Iris pigment epithelial cell (primary cell): ENCODE measurements at places on chromosomes 11 and 22.
A peak's percentile ranks its signal among the peaks of the same experiment; 100 is the strongest.

GRCh38 chr11:112367895-112368294 is 107.2 kb upstream of the PLET1 start:
- DNase-seq = no peak

DNA sequence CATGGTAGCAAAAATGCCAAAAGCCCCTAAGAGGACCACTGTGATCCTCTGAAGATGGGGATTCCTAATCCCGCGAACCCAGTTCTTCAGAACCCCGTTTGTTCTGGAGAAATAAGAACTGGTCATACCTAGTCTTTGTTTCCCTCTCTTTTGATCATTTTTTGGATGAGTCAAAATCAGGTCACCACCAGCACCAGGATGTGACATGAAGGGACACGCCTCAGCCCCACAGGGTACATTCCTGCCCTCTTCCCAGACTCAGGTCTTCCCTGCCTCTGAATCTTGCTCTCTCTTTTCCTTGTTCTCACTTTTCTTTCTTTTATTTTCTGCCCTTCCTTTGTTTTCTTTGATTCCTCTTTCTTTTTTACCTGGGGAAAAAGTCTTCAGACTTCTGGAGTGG is 14.6 kb upstream of the ANO1 start:
- no peak for DNase-seq

- no peak for DNase-seq
These were observed 36.4 kb upstream of the TREH start for GRCh38 chr11:118715837-118716260.

DNA sequence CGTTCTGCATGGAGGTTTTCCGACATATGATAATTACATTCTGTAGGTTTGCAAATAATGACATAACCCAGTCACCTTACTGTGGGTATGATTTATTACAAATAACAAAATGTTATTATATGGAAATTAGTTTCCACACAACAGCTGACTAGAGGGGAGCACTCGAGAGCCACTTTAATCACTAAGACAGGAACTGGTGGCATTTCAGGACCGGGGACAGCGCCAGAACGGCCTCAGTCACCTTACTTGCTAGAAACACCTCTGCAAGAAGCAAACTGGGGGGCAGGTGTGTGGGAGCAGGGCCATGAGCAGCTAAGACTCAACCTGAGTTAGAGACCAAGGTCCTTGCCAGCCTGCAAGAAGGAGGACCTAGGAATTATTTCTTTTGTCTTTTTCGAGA is 199.9 kb downstream of the DSCAML1 start:
- DNase-seq = peak; percentile 38

GRCh38 chr22:39868741-39869140 is 24.8 kb downstream of the ENTHD1 start:
- DNase-seq = no peak

DNA sequence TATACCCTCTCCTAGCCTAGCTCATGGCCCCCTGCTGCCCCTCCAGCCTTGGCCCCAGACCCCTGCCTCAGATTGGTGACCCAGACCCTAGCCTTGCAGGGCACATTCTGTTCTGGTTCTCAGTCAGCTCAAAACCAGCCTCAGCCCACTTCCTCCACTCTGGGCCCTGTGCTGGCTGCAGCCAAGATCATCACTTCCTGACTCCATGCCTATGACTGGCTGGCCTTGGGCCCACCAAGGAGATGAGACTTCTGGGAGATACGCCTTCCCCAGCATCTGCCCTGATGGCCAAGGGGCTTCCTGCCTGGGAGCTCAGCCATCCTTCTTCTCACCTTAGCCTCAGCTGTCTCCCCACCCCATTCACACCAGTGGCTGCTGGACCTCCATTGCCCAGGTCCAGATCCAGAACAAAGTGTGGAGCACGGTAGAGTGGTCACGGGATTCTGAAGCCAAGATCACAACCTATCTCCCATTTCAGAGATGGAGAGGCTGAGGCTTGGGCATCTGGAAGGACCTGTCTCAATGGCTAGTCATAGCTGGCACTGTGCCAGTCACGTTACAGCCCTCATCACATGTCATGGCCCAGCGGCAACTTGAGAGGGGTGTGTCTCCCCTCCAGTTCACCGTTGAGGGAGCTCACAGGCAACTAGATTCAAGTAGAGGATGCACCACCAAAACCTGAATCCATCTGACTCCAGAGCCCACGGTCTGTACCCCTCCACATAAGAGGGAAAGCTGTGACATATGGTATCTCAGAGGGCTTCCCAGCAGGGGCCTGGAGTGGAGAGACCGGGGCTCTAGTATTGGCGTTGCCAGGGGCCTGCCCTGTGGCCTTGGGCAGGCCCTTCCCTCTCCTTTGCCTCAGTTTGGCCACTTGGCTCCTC is 43.0 kb upstream of the KLHL35 start:
- peak; percentile 69 for DNase-seq

DNA sequence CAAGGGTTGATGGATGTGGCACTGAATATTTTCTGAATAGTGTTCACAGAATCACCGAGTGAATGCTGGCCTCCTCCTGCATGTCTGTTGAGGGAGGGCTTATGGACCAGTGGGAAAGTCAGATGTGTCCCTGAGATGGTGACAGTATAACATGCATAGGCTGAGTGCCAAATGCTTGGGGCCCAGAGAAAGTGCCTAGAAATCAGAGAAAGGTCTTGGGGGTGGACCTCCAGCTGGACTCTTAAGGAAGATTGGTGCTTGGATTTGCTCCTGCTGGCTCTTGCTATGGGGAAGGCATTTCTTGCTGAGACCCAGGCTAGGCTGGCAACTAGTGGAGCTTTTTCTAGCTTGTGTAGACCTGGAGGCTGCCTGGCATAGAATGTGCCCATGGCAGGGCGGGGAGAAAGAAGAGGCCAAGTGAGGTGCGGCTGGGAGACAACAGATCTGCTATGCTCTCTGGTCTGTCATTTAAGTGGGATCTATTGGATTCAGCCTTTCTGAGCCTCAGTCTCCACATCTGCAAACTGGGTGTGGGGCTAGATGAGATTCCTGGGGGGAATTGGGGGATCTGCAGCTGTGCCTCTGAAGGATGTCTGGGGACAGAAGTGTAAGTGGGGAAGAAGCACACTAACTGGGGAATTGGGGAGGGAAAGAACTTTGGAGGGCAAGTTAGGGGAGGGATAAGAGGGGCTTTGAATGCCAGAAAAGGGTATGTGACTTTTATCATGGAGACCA is 27.4 kb downstream of the ZNRF3 start:
- no peak for DNase-seq

GRCh38 chr22:29380032-29380781 is 8.2 kb downstream of the AP1B1 start:
- peak; percentile 31 for DNase-seq

- DNase-seq = peak; percentile 17
These were observed 907 bp downstream of the MCHR1 start for GRCh38 chr22:40679964-40680818.

DNA sequence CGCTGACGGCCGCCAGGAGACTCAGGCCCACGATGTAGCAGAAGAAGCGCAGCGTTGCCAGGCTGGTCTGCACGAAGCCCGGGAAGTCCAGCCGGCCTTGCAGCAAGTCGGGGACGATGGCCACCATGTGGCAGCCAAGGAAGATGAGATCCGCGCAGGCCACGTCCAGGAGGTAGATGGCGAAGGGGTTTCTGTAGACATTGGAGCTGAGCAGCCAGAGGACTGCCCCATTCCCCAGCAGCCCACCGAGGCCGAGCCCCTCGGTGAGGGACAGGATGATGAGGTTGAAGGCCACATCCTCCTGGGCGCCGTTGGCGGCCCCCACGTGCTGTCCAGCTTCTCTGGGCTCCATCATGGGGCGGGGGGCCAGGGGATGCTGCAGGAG is 3.8 kb downstream of the MRGPRE start:
- no peak for DNase-seq

DNA sequence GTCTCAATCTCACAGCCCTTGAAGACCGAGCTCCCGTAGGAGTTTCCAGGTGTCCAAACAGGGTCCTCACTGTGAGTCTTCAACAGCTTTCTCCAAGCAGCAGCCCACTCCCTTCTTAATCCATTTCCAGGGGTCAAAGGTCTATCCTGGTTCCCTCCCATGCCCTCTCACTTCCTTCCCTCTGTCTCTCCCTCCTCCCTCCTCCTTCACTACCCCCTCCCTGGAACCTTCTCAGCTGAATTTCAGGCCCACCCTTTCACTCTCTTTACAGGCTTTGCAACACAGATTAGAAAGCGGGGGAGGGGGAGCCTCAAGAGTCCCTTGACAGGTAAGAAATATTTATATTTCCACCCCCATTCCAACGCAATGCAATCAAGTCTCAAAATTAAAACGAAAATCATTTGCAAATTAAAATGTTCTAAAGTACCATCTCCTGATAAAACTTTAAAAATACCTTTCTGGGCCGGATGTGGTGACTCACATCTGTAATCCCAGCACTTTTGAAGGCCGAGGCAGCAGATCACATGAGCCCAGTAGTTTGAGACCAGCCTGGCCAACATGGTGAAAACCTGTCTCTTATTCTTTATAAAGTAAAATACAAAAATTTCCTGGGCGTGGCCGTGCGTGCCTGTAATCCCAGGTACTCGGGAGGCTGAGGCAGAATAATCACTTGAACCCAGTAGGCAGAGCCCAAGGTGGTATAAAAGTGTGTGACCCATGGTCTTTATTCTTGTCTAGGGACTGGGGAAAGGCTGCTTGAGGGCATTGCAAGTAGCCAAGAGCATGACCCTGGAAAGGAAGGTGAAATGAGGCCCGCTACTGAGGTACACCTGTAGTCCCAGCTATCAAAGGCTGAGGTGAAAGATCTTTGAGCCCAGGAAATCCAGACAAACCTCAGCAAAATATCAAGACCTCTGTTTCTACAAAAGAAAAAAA is 865 bp upstream of the ZNF280A start:
- DNase-seq = peak; percentile 55

GRCh38 chr22:37965940-37966664 is 12.6 kb downstream of the POLR2F start:
- peak; percentile 51 for DNase-seq

- peak; percentile 74 for DNase-seq
These were observed 222.5 kb downstream of the TBC1D22A start for GRCh38 chr22:46984751-46985506.

DNA sequence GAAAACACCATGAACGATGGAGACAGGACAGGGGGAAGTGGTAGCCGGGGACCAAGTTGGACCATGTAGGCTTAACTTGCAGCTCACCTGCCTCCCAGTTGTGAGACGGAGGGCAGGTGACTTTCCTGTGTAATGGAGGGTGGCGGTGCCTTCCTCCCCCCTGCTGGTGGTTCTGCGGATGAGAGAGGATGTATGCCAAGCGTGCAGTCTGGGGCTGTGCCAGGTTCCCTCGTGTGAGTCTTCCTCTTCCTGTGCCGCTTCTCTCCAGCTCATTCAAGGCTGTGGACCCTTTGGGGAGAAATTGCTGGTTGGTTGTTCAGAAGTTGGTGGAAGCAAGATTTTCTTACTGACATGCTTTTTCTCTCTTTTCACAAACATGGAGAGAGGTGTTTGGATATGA is 35.1 kb downstream of the MPPED1 start:
- no peak for DNase-seq

- no peak for DNase-seq
These were observed 13.0 kb upstream of the TUB start for GRCh38 chr11:8067929-8068575.

DNA sequence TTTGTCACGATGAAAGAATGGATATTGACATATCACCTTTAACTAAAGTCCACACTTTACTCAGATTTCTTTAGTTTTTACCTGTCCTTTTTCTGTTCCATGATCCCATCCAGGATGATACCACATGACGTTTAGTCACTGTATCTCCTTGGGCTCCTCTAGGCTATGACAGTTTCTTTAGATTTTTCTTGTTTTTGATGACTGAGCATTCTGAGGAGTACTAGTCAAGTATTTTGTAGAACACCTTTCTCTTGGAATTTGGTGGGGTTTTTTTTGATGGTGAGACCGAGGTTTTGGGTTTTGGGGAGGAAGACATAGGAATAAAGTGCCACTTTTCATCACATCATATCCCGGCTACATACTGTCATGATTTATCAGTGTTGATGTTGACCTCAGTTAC is 4.0 kb downstream of the LDHAL6A start:
- no peak for DNase-seq

DNA sequence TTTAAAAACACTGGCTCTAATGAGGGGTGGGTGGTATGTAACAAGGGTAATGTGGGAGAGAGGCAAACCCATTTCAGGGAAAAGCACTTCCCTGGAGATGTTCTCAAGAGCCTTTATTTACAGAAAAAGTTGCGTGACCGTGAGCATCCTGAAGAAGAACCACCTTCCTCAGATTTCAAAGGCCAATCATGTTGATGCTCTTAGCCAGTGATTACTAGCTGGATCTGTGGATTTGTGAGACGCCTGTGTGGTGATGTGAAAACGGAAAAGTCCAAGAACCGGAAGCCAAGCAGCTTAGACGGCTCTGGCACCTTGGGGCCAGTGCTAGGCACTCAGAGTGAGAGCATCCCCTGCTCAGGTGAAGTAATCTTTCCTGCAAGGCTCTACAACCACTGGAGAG is 12.6 kb upstream of the UBASH3B start:
- peak; percentile 36 for DNase-seq

GRCh38 chr11:126636911-126637794 is 281.7 kb downstream of the ST3GAL4 start:
- peak; percentile 5 for DNase-seq

DNA sequence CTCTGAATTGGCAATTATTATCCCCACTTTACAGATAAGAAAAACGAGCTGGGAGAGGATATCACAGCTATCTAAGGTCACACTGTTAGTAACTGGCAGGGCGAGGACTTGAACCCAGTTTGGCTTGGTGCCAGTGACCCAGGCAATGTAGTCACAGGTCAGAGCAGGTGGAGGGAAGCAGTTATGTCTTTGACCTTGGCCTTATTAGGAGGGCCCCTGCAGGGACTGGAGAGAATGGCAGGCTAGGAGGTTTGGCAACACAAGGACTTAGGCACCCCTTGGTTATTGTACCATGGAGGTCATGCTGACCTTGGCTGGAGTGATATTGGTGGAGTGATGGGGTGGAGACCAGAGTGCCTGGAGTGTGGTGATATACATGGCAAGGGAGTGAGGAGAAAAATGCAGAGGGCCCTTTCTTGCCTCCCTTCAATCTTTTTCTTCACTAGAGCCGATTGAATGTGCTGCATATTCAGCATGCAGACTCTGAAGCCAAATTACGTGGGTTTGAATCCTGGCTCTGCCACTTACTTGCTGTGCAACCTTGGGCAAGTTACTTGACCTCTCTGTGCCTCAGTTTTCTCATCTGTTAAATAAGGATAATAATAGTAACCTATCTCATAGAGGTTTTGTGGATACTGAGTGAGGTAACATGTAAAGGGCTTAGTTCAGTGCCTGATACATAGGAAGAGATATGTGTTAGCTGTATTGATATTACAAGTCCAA is 92.7 kb upstream of the TBCEL start:
- DNase-seq = no peak

DNA sequence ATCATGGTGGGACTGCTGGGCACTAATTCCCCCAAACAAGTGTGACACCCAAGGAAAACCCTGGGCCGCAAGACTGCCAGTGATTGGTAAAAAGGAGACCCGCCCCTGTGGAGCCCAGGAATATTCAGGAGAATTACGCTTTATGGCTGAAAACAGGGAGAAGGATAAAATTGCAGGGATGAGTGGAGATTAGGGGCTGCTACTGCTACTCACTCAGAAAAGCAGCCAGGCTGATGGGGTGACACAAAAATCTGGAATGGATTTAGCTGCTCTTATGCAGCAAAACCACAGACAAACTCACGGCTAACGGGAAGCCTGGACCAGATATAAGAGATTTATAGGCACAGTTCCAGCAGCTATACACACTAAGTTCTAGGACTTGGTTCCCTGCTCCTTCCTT is 4.4 kb upstream of the FBXO3 start:
- DNase-seq = peak; percentile 86
